ENCODE measurements at places on chromosomes 6 and 20.

DNA sequence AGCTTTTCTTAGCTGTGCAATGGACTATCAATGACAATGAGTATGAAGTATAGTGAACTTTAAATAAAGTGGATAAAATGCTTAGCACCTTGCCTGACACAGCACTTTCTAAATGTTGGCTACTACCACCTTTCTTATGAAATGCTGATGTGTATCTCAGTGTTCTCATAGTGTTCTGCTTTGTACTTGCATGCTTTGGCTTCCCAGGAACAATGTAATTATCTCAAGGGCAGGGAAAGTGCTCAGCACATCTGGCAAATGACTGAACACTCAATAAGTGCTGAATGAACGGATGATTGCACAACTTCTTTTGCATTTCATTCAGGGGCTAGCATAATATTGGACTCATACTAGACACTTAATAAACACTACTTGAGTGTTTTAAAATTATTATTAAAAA, 28.2 kb upstream of the NOX3 start:
- DNase-seq, result peak; percentile 86

DNA sequence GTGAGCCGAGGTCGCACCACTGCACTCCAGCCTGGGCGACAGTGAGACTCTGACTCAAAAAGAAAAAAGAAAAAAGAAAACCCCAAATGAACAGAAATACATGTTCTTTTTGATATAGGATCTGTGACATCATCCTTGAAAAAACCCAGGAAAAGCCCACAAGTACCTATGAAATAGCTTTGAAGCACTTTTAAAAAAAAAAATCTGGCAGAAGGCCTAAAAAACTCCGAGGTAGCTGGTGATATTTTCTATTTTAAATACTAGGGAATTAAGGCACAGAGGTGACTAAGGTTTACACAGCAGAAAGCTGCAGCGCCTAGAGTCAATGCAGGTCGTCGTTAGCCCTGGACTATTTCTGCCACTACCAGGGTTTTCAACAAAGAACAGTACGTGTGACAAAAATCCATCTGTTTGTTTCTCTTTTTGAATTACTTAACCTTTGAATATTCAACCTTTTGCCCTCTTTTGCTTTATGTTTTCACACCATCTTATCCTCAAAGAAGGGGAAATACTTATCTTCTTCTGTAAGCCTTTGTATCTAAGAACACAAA, 39.4 kb upstream of the EEF1A1 start:
- DNase-seq, result no peak

DNA sequence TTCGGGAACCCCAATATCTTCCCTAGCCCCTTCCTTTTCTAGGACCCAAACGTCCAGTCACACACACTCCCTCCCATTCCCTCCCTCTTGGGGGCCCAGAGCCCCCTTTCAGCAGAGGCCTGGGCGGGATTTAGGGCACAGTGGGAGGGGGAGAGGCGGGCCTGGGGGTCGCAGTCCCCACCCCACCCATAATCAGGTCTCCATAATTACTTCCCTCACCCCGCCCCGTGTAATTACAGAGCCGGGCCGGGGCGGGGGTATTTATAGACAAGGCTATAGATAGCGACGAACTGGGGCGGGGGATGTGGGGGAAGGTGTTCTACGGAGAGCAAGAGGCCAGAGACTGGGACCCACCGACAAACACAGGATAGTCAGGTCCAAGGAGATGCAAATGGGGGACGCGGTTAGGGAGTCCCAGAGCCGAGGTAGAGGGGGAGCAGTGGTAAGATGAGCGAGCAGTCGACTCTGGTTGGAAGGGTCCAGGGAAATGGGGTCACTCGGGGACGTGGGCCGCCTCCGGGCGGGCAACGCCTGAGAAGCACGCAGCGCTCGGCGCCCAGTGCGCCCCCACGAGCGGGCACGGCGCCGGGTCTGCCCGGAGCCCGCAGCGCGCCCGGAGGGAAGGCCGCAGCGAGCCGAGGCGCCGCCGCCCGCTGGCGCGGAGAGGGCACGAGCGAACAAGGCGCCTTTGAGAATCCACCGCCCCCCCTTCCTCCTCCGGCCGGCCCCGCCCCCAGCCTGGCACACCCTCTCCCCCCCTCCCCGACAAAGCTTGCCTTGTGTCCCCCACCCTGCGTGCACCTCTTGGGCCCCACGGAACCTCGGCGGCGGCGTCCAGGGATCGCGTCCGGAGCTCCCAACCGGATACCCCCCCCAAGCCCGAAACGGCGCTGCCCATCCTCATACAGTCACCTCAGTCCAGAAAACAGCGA, 670 bp upstream of the COL11A2 start:
- peak; percentile 68 for DNase-seq

- no peak for DNase-seq
Observed at GRCh38 chr6:47473791-47474346, 3.7 kb upstream of the CD2AP start.

DNA sequence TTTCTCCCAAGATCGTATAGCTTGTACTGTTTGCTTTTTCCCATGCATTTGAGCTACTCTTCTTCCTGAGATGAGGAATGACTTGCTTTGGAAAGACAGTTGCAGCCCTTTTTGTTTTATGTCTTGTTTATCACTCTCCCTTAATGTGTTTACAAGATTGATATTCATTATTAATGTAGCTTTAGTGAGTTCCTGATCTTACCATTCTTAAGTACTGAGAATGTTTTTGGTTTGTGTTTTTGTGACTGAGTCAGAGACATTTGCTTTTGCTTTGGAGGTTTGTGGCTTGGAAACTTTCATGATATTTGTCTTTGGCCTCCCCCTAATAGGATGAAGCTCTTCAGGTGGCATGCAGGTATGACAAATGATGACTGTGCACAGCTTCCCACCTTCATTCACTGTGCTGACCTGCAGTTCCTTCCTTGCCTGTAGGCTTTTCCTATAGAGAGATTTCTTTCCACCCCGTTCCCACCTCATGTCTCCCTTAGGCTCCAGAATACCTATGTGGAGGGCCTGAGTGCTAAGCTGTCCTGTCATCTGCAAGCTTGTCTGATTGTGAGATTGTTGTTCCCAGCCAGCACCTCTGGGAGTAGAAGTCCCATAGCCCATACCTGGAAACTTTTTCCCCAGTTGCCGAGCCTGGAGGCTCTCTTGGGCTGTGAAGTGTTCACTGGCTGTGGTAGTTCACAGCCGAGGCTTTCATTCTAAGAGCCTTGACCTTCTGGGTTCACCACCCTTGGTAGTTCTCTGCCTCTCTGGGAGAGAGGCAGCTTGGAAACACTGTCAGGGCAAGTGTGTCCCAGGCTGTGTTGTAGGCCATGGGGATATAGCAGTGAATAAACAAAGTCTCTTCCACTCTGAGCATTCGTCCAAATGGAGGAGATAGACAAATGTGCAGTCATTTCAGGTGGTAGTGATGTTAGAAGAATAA, 27.1 kb downstream of the CDS2 start:
- no peak for DNase-seq

DNA sequence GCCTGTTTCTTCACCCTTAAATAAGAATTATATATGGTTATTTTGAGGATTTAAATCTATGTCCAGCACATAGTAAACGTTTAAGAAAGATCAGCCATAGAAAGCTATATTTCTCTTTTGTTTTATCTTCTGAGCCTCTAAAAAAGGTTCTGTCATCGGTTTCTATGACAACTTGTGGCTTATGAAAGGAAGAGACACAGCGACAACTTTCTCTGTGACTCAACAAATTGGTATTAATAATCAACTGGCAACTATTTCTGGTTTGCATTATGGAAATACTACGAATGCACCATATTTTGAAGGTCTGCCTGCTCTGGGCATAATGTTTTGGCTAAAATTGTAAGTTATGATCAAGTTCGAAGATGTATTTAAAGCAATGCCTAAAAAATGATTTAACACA, 751.0 kb downstream of the CD109 start:
- DNase-seq, result peak; percentile 37

DNA sequence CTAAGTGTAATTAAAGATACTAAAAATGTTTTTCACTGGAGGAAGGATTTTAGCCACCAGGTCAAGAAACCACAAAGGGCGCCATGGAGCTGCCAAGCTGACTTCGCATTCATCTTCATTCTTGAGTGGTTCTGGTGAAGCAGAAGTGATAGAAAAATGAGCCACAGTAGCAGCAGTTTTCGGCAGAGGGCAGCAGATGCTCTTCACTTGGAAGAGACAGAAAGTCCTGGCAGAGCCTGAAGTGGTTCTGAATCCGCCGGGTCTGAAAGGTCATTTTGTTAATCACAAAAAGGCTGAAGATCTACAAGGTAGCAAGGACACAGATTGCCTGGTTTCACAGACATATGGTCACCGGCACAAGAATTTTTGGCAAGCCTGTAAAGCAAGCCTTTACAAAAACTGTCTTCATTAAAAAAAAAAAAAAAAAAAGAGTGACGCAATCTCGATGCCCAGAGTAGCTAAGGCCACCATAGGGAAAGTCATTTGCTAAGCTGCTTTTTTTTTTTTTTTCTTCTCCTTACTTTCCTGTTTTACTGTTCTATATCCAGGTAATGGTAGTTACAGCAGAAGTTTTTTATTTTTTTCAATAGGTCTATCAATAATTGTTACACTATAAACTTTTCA, 345.1 kb upstream of the AGPAT4 start:
- DNase-seq, result peak; percentile 86

DNA sequence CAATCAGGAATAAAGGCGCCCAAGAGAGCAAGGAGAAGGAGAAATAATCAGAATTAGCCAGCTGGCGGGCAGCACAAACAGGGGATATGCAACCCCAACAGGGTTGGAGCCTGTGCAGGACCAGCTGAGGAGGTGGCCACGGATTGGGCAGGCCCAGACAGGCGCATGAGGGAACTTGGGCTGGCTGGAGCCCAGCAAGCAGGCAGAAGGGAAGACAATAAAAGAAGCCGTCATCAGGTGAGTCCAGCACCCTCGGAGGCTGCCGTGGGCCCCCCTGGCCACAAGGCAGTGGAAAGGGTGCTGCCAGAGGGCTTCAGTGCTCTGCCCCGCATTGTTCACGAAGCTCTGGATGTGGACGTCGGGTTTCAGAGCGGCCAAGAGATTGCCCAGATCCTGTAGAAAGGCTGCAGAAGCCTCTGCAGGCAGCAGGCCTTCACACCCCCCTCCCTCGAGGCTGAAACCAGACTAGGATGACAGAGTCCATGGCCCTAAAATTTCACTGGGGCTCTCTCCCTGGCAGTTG, 28.4 kb upstream of the MAFB start:
- no peak for DNase-seq

DNA sequence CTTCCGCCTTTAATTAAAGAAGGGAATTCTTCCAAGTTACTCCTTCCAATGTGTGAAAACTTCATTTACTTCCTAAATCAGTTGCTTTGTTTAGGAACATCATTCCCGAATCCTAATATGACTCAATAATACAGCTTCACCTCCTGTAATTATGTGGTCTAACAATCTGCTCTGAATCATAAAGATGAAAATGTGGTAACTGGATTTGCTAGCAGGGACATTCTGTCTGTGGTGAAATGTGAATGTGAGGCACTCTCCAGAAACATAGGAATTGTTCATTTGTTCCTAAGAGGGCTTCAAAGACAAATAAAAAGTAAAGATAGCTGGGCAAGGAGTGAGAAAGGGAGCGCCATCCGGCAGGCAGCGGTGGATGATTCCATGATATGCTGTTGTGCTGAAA, 678.1 kb downstream of the KIF16B start:
- DNase-seq, result no peak

DNA sequence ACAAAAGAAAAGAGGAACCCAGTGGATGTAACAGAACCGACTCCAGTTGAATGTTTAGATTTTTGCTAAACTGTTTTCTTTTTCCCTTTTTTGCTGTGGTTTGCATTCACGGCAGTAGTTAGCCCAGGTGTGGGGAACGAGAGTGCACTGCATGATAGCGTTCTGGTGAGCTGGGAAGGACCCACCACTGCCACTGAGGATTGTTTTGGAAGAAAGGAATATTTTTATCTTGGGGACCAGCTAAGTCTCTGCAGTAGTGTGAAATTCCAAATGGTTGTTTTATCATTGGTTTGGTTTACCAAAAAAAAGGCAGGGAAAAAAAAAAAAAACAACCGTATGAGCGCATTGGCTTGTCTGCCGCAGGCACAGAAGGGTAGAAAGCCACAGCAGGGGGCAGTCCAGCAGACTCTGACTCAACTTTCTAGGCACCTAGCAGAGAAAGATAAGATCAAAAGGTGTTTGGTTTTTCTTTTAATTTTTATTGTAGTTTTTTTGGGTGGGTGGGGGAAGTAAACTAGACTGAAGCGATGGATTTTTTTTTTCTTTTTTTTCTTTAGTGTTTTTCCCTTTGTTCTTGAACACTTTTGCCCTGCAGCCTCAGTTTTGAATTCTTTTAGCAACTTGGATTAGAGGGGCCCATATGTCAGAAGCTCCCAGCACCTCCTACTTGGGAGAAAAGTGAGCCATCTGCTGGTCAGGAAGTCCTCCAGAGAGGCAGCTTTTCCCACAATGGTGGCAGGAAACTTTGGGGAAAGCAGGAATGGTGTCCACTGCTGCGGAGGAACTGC, 13.5 kb upstream of the RAB5IF start:
- peak; percentile 69 for DNase-seq

DNA sequence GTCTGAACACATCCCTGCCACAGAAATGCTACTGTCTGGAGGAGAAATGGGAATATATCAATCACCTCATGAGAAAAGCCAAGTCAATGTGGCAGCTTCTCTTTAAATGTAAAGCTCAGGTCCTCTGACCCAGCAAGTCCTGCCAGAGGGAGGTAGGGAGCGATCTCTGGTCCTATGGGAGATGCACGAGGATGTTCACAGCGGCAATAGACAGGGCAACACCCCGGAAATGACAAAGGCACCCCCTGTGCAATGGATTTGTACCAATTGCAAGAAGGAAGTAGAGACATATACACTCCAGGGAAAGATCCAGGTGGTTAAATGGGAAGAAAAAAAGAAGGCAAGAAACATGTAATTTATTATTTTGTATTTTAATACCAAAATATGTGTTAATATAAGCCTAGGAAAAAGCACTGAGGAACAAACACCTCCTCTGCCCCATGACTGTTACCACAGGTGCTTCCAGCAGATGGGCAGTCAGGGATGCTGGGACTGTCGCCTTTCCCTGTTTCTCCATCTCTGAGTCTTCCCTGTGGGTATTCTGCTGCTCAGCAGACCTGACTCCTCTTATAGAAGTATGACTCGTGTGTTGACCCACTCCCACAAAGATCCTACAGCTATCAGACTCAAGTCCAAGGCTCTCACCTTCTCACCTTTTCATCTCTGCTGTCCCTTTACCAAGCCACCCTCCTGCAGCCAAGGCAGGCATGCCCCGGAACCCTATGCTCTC, 20.8 kb downstream of the ATP9A start:
- no peak for DNase-seq

GRCh38 chr6:33132081-33132524, 56.3 kb downstream of the HLA-DPB1 start:
- DNase-seq, result peak; percentile 47

DNA sequence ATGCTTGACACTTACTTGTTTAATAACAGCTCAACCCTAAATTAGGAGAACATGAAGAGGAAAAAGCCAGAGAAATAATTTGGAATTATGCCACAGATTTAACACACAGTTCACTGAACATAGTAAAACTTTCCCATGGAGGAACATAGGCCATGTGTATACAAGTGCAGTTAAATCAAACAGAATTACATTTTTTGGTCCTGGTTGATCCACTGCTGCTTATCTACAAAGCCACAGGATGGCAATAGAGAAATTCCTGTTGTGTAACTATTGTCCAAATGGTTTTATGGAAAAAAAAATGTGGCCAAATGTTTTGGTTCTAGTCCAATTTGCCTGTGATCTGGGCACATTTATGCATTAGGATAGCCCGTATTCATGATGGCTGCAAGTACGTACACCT, 136.8 kb downstream of the ALDH8A1 start:
- DNase-seq, result peak; percentile 19

- DNase-seq, result no peak
Observed at GRCh38 chr20:64113444-64113775, 6.0 kb upstream of the NPBWR2 start.

Measured in foreskin fibroblast (primary cell).